ENCODE measurements at places on chromosomes 7 and 10.

DNA sequence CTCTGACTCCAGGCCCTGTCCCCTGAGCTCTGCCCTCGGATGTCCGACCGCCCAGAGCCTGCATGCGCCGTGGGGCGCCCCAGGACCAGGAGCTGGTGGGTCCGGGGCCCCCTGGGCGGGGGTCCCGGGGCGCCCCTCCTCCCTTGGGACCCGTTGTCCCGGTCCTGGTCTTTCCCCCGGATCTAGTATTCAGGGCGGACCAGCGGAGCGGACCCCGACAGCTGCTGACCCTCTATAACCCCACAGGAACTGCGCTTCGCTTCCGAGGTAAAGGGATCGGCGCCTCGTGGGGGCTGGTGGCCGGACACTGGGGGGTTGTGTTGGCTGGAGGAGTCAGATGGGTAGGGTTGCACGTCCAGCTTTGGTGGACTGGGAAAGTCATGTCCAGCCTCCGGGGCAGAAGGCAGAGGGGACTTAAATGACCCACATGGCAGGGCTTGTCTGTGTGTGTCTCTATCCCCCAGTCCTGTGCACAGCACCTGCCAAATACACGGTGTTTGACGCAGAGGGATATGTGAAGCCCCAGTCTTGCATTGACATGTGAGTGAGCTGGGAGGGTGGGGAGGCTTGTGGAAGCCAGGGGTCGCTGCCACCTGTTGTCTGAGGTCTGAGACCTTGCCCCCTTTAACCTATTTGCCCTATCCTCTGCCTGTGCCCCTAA, 520 bp downstream of the MOSPD3 start:
- DNase-seq = peak; percentile 27

- DNase-seq = no peak
Measured at GRCh38 chr10:26219676-26220075, 3.1 kb downstream of the GAD2 start.

GRCh38 chr7:71443191-71443530, 311.2 kb downstream of the GALNT17 start:
- DNase-seq = no peak

DNA sequence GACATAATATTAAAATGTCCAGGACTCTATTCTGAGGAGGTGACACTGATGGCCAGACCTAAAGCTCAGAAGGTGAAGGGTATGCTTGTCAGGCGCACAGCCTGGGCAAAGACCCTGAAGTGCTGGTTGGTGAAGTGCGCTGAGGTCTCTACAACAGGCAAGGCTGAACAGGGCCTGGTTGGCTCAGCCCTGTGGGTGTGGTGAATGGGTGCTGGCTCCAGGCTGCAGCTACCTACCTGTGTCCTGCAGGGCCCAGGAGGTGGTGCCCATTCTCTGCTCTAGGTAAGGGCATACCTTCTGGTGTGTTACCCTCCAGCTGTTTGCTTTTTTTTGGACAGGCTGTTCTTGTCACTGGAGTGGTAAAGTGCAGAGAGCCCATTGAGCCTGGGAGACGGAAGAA, 85.1 kb downstream of the RAMP3 start:
- DNase-seq = no peak

DNA sequence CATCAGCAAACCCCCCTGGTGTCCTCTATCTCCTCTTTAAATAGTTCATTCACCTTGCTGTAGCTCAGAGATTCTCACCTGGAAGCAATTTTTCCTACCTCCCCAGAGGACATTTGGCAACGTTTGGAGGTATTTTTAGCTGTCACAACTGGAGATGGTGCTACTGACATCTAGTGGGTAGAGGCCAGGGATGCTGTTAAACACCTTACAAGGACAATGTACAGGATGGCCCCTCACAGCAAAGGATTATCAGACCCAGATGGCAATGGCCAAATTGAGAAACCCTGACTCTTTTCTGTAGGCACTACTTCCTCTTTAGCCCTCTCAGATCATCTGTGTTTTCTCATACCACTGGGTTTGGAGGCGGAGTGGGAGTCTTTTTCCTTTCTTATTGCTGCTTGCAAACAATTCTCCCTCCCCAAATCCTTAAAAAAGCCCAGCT, 13.2 kb upstream of the TRA2A start:
- peak; percentile 8 for DNase-seq

GRCh38 chr7:103532955-103533354, 86.9 kb upstream of the SLC26A5 start:
- no peak for DNase-seq
